ENCODE measurements at places on chromosomes 1 and 21.

- no peak for DNase-seq
- no peak overlapping the region for H3K4me3 ChIP-seq
- no peaks in the 10 kb centered on the region for H3K36me3 ChIP-seq
- no peak overlapping the region for H3K27ac ChIP-seq
- H3K4me1 ChIP-seq: peaks cover 18% of the 10 kb centered on the region
Observed at GRCh38 chr1:9322661-9323244, 30.1 kb downstream of the SPSB1 start.

DNA sequence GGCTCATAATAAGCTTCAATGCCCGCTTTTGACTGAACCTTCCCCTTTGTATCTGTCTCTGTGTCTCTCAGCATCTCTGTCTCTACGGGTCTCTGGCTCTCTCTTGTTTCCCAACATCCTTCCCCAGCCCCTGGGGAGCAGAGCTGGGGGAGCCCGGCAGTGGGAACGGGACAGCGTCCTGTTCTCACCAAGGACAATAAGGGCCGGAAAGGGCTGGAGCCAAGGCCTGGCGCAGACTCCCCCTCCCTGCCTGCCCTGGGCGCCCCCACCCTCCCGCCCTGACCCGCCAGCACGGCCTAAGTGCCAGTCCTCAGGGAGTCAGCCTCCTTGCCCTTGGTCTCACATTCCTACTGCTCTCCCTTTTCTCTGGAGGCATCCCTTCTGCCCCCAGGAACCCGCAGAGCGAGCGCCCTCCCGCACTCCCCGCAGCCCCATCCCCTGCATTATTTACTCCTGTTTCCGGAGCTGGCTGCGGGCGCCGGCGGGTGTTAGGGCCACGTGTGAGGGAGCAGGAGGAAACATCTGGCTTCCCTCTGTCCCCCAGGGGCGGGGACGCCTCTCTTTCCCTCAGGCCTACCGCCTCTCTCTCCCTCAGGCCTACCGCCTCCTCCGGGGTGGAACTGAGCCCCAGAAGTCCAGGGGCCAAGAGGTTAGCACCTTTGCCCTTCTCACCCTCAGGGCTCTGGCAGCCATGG is 6.5 kb downstream of the KRTCAP2 start:
- no peak overlapping the region for H3K4me3 ChIP-seq
- DNase-seq: no peak
- peaks cover 22% of the 10 kb centered on the region for H3K4me1 ChIP-seq
- H3K36me3 ChIP-seq: peaks cover 5% of the 10 kb centered on the region
- no peak overlapping the region for H3K27ac ChIP-seq

DNA sequence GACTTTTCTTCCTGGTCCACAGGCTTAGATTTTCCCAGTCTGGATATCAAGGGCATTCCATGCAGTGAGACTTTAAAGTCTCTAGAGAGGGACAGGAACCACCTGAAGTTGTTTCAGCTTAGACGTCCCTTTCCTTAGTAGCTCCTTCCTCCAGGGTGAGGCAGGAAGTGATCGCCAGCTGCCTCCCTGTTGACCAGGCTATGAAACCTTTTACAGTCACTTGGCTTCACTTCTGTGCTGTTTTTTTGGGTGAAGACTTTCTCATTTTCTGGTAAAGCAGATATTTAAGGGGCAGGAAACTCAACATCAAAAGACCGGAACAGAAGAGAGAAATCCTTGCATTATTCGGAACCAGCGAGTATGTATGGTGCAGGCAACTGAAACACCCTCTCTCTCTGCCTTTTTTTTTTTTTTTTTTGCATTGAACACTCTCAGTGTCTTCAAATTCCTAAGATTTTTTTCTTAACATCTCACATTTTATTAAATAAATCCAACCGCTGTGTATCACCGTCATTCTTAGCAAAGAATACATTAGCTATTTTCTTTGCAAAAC is 234.6 kb upstream of the IRF2BP2 start:
- H3K27me3 ChIP-seq: no peaks in the 10 kb centered on the region
- DNase-seq: no peak
- H3K27ac ChIP-seq: peak overlapping the region; percentile 85
- no peaks in the 10 kb centered on the region for H3K36me3 ChIP-seq

GRCh38 chr1:15148004-15148403 is 5.5 kb upstream of the TMEM51 start:
- peaks cover 84% of the 10 kb centered on the region for H3K27me3 ChIP-seq
- H3K4me1 ChIP-seq: no peaks in the 10 kb centered on the region
- H3K27ac ChIP-seq: no peak overlapping the region

DNA sequence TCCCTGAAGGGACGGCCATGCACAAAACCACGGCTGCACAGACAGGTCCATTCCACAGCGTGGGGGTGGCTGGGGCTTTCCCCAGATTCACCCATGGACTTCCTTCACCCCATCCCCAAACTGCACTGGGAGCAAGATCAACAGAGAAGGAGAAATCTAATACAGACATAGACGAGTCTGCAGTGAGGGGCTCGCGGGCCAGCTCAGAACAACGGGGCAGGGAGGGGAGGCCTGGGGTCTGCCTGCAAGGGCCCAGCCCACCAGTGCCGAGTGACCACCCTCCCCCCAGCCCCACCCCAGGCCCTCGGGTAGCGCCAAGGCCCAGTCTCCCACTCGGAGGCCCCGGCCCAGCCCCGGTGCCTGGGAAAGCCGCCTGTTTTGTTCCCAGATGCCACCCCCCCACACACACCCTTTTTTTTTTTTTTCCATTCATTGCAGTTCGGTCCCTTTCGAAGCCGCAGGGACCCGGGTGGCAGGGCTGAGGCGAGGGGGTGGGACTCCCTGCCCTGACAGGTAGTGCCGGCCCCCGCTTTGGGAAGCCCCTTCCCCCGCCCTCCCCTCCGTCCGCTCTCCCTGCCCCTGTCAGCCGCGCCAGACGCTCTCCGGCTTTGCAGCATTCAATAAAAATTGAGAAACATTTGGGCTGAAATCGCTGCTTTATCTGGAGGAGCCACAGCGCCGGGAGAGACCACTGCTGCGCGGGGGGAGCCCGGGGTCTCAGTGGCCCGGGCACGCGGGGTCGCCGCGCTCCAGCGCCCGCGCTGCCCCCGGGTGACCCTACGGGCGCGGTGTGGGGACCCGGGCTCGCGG is 543 bp upstream of the EPHB2 start:
- no peak for DNase-seq
- no peaks in the 10 kb centered on the region for H3K36me3 ChIP-seq
- H3K4me1 ChIP-seq: peaks cover 12% of the 10 kb centered on the region

GRCh38 chr1:53851571-53852285 is 13.6 kb upstream of the NDC1 start:
- H3K4me3 ChIP-seq: no peak overlapping the region

DNA sequence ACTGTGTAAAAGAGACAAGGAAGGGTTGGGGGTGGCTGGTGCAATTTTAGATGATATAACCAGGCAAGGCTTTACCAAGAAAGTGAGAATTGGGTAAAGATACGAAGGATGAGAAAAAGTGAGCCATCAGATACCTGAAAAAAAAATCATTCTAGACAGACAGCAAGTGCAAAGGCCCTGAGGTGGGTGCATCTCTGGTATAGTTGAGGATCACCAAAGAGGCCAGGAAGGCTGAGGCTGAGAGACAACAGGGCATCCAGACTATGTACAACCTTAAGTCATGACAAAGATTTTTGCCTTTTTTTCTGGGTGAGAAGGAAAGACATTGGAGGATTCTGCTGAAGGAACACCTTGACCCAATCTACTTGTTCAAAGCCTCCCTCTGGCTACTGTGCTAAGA is 29.9 kb downstream of the RXRG start:
- no peak for DNase-seq
- no peak overlapping the region for H3K27ac ChIP-seq
- no peaks in the 10 kb centered on the region for H3K4me1 ChIP-seq
- H3K4me3 ChIP-seq: no peak overlapping the region

GRCh38 chr1:202255343-202255742 is 61.7 kb downstream of the LGR6 start:
- peaks cover 44% of the 10 kb centered on the region for H3K27me3 ChIP-seq
- no peak for DNase-seq
- peaks cover 2% of the 10 kb centered on the region for H3K36me3 ChIP-seq

- H3K27me3 ChIP-seq: no peaks in the 10 kb centered on the region
- no peaks in the 10 kb centered on the region for H3K4me1 ChIP-seq
- no peak overlapping the region for H3K4me3 ChIP-seq
- DNase-seq: no peak
- no peaks in the 10 kb centered on the region for H3K36me3 ChIP-seq
Observed at GRCh38 chr1:69750638-69751037, 182.9 kb downstream of the LRRC7 start.

- no peaks in the 10 kb centered on the region for H3K4me1 ChIP-seq
- no peaks in the 10 kb centered on the region for H3K36me3 ChIP-seq
- DNase-seq: no peak
- no peak overlapping the region for H3K27ac ChIP-seq
Observed at GRCh38 chr21:26782747-26783146, 62.5 kb downstream of the ADAMTS1 start.

DNA sequence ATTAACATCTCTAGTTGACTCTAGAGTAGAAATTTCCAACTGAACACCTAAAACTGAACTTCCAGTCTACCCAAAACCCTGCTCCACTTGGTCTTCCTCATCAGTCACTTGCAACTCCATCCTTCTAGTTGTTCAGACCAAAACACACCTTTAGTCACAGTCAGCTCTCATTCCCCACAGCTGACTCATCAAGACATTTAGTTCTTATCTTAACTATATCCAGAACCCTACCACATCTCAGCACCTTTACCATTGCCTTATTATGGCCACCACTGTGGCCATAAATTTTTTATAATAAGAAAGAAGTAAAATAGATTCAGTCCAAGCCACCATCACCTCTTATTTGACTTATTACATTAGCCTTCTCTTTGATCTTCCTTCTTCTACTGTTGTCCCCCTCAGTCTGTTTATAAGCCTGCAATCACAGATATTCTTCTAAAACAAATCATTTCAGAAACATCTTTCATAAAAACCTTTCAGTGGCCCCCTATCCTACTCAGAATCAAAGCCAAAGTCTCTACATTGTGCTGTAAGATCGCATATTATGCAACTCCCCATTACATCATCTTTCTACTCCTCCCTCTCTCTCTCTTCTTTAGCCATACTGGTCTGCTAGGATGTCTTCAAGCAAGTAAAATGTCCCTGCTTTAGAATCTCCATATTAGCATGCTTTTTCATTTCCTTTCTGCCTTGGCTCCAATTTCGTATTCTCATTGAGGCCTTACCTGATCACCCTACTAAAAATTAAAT is 275.9 kb downstream of the LRRC40 start:
- H3K27me3 ChIP-seq: no peaks in the 10 kb centered on the region
- no peak overlapping the region for H3K4me3 ChIP-seq
- no peaks in the 10 kb centered on the region for H3K36me3 ChIP-seq
- H3K4me1 ChIP-seq: no peaks in the 10 kb centered on the region

GRCh38 chr1:199946305-199947155 is 81.0 kb upstream of the NR5A2 start:
- DNase-seq: no peak
- no peak overlapping the region for H3K27ac ChIP-seq
- peaks cover 18% of the 10 kb centered on the region for H3K27me3 ChIP-seq
- H3K4me3 ChIP-seq: no peak overlapping the region

GRCh38 chr1:164880644-164881043 is 321.7 kb downstream of the PBX1 start:
- no peaks in the 10 kb centered on the region for H3K4me1 ChIP-seq
- no peaks in the 10 kb centered on the region for H3K36me3 ChIP-seq
- no peak overlapping the region for H3K27ac ChIP-seq
- DNase-seq: no peak
- no peak overlapping the region for H3K4me3 ChIP-seq

DNA sequence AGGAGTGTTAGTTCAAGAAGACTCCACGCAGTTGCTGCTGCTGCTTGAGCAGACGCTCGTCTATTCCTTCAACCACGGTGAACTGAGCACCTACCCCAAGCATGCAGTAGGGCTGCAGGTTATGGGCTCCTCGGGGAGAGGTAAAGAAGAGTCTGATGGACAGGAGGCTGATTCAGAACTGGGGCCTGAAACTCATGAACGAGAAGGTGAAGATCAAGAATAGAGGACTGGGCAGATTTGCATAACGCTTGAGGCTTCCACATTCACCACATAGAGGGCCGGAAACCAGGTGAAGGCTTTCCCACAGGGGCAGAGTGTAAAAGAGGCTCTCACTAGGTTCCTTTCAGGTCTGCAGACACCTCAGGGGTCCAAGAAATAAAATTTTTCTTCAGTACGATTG is 9.1 kb downstream of the ABCA4 start:
- no peak overlapping the region for H3K27ac ChIP-seq
- no peaks in the 10 kb centered on the region for H3K36me3 ChIP-seq
- no peaks in the 10 kb centered on the region for H3K4me1 ChIP-seq

GRCh38 chr1:182806015-182806678 is 16.6 kb downstream of the NPL start:
- H3K27ac ChIP-seq: no peak overlapping the region
- peaks cover 2% of the 10 kb centered on the region for H3K36me3 ChIP-seq
- H3K4me3 ChIP-seq: no peak overlapping the region
- H3K27me3 ChIP-seq: no peaks in the 10 kb centered on the region
- DNase-seq: no peak

DNA sequence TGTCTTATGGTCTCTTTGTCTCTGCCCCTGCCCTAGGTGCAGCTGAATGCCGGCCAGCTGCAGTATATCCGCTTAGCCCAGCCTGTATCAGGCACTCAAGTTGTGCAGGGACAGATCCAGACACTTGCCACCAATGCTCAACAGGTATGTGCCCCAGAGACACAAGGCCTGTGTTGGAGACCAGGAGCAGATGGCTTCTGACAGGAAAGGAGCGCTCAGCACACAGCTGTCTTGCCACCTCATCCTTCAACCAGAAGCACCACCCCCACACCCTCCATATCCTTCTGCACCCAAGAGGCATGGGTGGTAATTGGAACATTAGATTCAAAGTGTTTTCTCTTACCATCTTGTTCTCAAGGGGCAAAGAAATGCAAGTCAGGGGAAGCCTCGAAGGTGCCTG is 17.0 kb upstream of the KCNQ4 start:
- no peak overlapping the region for H3K4me3 ChIP-seq
- no peaks in the 10 kb centered on the region for H3K27me3 ChIP-seq
- peaks cover 10% of the 10 kb centered on the region for H3K36me3 ChIP-seq
- H3K27ac ChIP-seq: no peak overlapping the region
- DNase-seq: no peak
- peaks cover 19% of the 10 kb centered on the region for H3K4me1 ChIP-seq
